ENCODE measurements at places on chromosomes 12 and 14.

DNA sequence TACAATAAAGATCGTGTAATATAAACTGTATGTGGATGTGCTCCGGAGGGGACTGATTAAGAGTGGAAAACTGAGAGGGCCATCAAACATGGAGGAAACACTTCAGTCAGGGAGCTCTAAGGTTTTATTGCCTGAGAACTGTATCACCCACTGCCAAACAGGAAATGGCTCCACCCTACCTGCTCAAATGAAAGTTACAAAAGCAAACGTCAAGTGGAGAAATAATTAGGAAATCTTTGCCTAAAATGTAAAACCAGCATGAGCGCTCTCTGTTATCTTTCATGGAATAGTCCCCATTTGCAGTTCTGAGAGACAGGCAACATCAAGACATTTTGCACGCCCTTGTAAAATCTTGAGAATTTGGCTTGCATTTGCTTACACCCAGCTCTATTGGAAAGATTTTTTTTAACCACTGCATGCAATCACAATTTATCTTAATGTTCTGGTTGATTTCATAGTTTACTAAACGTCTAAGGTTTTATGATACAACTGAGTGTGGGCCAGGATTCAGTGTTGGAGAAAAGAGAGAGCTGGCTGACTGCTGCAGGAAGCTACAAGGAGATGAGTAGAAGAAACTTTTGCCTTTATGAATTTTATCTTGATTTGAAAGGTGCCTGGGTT lies 344.0 kb upstream of the PRICKLE1 start:
- DNase-seq, result no peak

GRCh38 chr12:114774197-114774596 lies 90.2 kb upstream of the TBX3 start:
- no peak for DNase-seq

DNA sequence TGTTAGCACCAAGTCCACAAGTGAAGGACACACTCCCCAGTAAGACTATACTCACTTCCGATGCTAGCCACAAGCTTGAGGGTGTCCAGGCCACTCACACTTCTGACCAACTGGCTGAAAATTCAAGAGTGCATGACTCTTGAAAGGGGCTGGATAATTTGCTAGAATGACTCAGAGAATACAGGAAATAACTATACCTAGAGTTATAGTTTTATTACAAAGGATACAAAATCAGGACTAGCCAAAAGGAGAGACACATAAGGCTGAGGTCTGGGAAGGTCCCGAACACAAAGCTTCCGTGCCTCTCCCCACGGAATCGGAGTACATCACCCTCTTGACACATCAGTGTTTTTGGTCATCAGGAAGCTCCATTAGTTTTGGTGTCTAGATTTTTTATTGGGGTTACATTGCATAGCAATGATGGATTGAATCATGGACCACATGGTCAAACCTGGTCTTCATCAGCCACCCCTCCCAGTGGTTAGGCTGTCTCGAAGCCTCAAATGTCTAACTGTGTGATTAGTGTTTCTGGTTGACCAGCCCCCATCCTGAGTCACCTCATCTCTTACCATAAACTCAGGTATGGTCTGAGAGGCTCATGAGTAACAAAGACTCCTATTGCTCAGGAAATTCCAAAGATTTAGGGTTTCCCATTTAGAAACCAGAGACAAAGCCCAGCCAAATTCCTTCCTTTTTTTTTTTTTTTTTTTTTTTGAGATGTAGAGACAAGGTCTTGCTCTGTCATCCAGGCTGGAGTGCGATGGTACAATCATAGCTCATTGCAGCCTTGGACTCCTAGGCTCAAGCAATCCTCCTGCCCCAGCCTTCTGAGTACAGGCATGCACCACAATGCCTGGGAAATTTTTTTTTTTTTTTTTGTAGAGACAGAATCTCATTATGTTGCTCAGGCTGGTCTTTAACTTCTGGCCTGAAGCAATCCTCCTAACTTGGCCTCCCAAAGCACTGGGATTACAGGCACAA lies 472.0 kb upstream of the TBX3 start:
- no peak for DNase-seq

DNA sequence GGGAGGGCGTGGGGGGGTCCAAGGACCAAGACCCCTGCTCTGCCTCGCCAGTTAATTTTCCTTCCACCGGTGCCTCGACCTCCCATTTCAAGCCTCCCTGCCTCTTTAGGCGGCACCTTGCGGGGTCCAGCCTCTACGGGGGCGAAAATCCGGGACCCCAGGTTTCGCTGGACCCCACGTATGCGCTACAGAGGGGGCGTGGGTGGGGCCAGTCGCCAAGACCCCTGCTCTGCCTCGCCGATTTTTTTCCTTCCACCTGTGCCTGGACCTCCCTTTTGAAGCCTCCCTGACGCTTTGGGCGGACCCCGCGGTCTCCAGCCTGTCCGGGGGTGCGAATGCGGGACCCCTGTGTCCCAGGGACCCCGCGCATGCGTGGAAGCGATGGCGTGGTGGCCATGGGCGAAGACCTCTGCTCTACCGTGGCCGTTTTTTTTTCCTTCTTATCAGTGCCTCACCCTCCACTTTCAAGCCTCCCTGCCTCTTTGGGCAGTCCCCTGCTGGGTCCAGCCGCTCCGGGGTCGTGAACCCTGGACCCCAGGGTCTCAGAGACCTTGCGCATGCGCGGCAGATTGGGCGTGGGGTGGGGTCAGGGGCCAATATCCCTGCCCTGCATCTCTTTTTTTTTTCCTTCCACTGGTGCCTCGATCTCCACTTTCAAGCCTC lies 324.2 kb downstream of the ALG10 start:
- no peak for DNase-seq

- peak; percentile 23 for DNase-seq
Observed at GRCh38 chr14:24139272-24139934, 2.0 kb downstream of the EMC9 start.

GRCh38 chr14:86794689-86795088 lies 1198.3 kb downstream of the GALC start:
- DNase-seq, result no peak

- no peak for DNase-seq
Observed at GRCh38 chr14:58735596-58735995, 97.8 kb downstream of the DACT1 start.

- no peak for DNase-seq
Observed at GRCh38 chr12:2479851-2480535, 314.8 kb upstream of the FKBP4 start.

GRCh38 chr14:72619111-72619571 lies 274.8 kb downstream of the DPF3 start:
- DNase-seq, result no peak

GRCh38 chr12:124036171-124036598 lies 63.2 kb downstream of the ZNF664 start:
- DNase-seq, result no peak

DNA sequence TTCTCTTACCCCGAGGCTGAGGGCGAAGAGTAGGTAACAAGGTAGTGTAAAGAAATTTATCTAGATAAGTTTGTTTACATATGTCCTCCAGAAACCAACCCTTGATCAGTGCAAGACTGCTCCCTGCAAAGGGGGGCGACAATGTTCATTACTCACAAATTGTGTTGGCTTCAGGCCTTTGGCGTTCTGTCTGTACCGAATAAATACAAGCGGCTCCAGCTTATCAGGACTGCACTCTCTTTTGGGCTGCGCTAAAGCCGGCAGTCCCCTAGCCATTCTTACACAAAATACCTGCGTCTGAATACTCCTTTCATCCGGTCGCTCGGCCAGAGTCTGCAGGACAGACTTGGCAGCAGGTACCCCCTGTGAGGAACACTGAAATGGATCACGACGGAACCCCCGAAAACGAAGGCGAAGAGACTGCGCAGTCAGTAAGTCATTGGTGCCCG lies 116.4 kb downstream of the PPHLN1 start:
- DNase-seq, result no peak

DNA sequence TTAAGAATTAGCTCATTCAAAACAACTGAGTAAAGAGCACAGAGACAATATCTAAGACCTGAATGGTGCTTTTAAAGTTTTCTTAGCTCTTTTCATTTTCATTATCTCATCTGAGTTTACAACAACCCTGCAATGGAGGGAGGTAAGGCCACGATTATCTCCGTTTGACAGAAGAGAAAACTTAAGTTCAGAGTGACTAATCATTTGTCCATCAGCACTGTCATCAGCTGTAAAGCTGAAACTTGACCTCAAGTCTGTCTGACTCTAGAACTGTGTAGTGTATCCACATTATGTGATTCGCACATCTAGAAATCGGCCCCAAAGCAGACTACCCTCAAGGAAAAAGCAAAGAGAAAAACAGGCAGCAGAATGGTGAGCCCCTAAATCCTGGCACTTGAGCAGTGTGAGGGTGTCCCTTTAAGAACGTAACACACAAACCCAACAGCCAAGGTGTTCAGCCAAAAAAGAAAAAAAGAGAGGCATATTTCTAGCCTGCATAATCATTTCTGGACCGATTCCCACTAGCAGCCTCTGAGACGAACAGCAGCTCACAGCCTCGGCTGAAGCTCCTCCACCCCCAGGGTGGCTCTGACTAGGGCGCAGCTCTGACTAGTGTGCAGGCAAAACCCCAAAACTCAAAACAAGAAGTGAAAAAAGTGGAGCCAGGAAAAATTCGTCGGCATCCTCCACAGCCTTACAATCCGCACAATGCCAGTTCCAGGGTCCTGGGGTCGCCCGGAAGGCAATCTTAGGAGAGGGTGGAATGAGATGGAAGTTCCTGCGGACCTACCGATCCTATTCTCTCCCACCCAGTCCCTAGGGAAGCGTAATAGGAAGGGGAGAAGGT lies 1.6 kb downstream of the STXBP6 start:
- DNase-seq, result no peak

GRCh38 chr14:34111953-34112352 lies 161.1 kb upstream of the EGLN3 start:
- no peak for DNase-seq

GRCh38 chr12:9388379-9388778 lies 180.2 kb upstream of the PZP start:
- no peak for DNase-seq

DNA sequence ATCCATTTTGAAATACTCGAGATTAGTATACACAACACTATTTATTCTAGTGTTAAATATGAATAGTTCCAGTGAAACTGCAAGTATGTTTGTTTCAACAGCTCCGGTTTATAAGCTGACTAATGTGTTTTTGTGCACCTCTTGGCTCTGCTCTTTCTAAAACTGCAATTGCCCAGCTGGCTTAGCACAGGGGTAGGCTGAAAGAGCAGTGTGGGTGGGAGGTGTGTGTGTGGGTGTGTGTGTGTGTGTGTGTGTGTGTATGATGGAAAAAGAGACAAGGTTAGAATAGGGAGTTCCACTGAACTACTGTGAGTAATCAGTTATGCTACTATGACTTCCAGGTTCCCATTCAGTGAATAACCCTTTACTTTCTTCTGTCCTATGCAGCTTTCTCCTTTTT lies 37.8 kb upstream of the DDHD1 start:
- no peak for DNase-seq

GRCh38 chr14:85338895-85339294 lies 191.0 kb upstream of the FLRT2 start:
- no peak for DNase-seq

- DNase-seq, result no peak
Observed at GRCh38 chr14:81172881-81173280, 47.9 kb downstream of the GTF2A1 start.

GRCh38 chr12:72289633-72290032 lies 17.5 kb downstream of the TRHDE start:
- DNase-seq, result no peak

- DNase-seq, result no peak
Observed at GRCh38 chr12:84117190-84117589, 795.4 kb downstream of the SLC6A15 start.

DNA sequence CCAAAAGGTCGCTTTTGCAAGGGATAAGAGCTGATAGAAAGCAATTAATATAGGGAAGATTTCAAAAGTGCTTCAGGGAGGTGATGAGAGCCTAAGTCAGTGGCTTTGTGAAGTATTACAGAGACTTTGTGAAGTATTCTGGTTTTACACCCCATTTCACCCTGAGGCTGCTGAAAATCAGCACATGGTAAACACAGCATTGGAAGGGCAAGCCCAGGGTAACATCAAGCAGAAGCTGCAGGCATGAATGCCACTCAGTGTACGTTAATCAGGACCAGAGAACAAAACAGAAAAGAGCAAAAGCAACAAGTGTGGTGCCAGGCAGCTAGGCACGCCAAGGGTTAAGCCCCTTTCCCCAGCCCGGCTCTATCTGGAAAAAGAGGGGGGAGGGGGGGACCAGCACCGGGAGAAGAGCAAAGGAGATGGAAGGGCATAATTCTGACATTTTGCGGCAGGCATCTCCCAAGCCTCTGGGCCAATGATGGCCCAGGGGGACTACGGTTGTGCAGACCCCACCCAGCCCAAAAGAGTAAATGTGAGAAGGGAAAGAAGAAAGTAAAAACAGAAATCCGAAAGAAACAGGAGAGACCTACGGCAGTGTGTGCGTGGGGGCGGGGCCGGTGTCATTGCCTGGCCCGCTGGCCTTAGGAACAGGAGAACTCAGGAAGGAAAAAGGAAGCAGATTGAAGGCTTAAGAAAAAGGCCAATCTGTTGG lies 58.9 kb downstream of the DHRS2 start:
- DNase-seq, result no peak
